Fibroblast of skin of scalp (primary cell): ENCODE measurements at places on chromosomes 11 and 22.

GRCh38 chr22:31945971-31946680 is 1.8 kb downstream of the YWHAH start:
- no peak for DNase-seq

DNA sequence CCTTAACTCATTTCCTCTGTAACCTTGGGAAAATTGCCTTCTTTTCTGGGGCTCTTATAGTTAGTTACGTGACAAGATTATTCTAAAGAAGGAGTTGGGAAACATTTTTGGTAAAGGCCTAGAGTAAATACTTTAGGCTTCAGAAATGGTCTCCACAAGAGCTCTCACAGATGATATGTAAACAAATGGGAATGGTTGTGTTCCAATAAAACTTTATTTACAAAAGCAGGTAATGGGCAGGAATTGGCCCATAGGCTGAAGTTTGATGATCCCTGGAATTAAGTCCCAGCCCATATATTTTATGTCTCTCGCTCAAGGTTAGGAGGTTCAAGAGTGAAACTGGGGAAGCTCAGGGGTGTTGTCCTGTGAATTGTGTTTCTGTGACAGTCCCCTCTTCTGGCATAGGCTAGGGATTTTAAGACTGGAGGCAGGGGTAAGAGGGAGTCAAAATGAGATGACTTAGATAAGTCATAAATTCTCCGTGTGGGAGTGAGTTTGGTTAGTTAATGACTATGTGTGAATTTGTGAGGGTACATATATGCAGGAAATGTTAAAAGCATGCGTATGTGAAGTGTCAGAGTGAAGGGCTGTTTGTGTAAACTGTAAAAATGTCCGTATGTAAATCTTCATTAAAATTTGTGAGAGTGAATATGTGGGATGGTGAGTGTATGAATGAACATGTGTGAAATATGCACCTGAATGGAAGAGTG is 7.4 kb upstream of the OR52B4 start:
- DNase-seq = no peak

DNA sequence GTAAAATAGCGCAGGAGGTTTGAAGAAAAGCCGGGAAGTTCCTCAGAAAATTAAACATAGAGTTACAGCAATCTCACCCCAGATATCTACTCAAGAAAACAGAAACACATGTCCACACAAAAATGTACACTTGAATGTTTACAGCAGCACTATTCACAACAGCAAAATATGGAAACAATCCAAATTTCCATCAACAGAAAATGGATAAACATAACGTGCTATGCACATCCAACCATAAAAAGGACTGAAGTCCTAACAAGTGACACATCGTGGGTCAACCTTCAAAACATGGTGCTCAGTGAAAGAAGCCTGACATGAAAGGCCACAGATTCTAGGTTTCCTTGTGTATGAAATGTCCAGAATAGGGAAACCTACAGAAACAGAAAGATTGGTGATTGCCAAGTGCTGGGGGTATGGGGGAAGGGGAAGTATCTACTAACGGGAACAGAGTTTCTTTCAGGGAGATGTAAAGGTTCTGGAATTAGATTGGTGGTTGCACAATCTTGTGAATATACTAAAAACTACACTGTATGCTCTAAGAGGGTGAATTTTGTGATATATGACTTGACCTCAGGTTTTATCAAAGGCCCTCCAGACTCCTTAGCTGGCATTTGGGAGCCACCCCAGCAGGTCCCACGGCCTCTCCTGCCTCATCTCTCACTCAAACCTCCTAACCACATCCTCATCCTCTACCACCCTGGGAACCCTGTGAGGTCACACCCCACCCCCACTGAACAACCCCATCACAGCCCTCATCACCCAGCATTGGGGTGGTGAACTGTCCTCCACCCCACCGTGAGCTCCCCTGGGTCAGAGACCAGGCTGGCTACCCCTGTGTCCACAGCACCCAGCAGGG is 69.2 kb upstream of the PRR5 start:
- no peak for DNase-seq

DNA sequence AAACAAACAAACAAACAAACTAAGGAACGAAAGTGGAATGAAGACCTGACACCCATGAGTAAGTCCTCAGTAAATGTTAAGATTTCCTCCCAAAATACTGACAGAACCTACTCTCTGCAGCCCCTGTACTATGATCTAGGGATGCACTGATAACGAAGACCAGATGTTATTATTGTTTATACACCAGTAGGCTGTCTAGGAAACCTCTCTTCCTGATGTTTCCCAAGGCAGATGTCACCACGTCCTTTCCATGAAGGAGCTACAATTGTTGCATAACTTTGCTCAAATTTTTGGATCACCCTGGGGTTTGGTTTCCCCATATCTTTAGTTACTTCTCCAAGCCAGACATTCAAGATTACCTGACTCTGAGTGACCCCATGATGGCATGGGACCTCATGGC is 340.7 kb downstream of the MIAT start:
- no peak for DNase-seq

GRCh38 chr22:43948836-43949406 is 6.3 kb upstream of the SAMM50 start:
- peak; percentile 7 for DNase-seq

DNA sequence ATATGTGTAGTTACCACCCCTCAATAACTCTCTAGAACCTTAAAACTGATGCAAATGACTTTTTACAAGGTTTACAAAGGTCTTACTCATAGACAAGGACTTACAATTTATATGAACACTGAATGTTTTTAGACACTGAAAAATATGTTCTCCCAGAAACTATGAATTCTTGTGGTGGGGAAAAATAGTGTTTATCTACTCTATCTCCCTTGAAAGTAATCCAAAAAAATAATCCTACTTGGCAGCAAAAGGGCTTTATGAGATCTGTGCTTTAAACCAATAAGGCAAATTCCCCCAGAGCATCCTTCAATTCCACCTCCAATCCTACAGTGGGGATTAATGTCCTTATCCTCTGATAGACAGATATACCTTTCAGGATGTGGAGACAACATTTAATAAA is 1984.1 kb upstream of the RAG2 start:
- peak; percentile 67 for DNase-seq

GRCh38 chr22:31090217-31091085 is 9.3 kb downstream of the SMTN start:
- DNase-seq = peak; percentile 49

- DNase-seq = no peak
These were observed 10.5 kb downstream of the ROBO4 start for GRCh38 chr11:124886978-124887666.

- DNase-seq = no peak
These were observed 143.0 kb downstream of the ELP4 start for GRCh38 chr11:31652528-31652927.

- DNase-seq = no peak
These were observed 88.0 kb upstream of the KCNQ1OT1 start for GRCh38 chr11:2787816-2788167.

GRCh38 chr11:134949121-134950090 is 537.4 kb upstream of the B3GAT1 start:
- peak; percentile 96 for DNase-seq

DNA sequence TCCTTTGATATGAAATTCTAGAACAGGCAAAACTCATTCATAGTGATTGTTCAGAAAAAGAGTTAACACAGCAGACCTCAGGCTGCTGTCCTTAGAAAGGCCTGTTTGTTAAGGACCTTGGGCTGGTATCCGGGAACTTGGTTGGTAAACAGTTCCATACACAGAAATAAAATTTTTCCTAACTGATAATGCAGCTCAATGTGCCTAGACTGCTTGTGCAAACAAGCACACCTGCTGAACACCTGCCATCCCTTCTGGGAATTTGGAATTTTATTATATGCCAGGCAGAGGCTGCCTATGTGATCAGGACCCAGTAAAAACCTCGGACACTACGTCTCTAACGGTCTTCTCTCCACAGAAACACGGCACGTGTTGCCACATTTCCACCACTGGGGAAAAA is 11.5 kb downstream of the THAP12 start:
- no peak for DNase-seq

DNA sequence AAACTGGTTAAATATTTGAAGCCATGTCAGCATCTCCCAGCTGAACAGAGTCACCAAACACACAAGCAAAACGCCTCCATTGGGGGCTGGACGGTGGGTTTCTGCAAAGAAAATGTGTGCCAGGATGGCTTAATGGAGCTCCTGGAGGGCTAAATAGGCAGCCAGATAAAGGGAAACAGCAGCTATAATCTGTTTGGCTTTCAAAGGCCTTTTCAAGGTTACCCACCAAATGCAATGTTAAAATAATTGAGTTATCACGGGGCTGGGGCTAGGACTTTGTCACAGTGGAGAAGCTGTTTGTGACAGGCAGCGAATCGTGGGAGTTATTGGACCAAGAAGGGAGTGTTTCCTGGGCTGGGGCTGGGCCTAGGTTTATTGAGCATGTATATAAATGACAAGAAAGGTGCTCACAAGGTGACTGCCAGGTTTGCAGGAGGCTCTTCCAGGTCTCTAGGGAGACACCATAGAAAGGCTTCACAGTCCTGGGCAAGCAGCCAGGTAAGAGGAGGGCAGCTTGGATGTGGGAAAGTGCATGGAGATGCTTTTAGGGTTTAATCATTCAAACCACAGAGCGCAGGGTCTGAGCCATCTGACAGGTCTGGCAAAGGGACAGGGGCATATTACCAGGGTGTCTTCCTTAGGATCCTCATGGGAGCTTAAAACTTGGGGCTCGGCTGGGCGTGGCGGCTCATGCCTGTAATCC is 28.3 kb downstream of the GRIK4 start:
- peak; percentile 71 for DNase-seq

DNA sequence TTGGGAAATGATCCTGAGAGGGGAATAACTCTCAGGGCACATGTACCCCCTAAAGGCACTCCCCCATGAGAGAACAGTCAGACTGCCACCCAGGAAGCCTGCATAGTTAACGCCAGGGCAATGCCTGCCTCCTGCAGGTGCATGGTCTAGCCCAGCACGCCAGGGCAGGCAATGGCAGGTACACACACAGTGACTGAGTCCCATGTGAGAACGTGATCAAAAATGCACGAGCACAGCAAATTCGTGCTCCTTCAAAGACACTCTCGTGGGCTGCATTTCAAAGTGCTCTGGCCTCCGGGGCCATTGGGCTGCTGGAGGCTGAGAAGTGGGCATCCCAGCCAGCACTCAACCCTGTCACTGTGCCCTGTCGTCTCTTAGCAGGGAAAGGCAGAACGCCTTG is 79.7 kb downstream of the SHANK2 start:
- no peak for DNase-seq

GRCh38 chr22:24024354-24024753 is 13.2 kb downstream of the CABIN1 start:
- no peak for DNase-seq

- DNase-seq = no peak
These were observed 109.0 kb upstream of the APOA1 start for GRCh38 chr11:116946414-116946813.

DNA sequence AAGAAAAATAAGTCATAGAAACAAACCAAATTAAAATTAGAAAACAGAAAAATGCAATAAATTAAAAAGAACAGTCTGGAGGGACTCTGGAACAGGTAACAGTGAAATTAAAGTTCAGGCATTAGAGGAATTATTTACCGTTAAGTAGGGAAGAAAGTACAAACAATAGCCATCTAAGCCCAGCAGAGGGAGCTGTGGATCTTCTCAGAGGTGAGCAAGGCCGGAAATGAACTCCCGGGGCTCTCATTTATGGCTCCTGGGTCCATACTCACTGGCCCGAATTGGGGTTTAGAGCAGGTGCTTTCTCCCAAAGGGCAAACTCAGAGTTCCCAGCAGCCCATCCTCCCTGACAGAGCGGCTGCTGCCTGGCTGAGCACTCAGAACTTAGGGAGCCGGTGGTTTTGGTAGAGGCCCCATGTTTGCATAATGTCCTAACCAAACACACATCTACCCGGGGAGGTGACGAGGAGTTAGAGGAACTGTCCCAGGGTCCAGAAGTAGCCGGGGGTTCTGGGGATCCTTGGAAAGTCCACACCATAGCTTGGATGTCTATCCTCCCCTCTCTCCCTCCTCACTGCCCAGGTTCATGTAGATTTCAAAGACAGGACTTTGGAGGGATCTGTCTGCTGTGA is 87.8 kb upstream of the VPREB1 start:
- peak; percentile 65 for DNase-seq

GRCh38 chr11:11178671-11179638 is 174.1 kb downstream of the CSNK2A3 start:
- DNase-seq = peak; percentile 88

GRCh38 chr11:10493041-10493663 is 38.1 kb downstream of the AMPD3 start:
- DNase-seq = no peak

- no peak for DNase-seq
These were observed 91.0 kb downstream of the WNT7B start for GRCh38 chr22:45885941-45886395.

DNA sequence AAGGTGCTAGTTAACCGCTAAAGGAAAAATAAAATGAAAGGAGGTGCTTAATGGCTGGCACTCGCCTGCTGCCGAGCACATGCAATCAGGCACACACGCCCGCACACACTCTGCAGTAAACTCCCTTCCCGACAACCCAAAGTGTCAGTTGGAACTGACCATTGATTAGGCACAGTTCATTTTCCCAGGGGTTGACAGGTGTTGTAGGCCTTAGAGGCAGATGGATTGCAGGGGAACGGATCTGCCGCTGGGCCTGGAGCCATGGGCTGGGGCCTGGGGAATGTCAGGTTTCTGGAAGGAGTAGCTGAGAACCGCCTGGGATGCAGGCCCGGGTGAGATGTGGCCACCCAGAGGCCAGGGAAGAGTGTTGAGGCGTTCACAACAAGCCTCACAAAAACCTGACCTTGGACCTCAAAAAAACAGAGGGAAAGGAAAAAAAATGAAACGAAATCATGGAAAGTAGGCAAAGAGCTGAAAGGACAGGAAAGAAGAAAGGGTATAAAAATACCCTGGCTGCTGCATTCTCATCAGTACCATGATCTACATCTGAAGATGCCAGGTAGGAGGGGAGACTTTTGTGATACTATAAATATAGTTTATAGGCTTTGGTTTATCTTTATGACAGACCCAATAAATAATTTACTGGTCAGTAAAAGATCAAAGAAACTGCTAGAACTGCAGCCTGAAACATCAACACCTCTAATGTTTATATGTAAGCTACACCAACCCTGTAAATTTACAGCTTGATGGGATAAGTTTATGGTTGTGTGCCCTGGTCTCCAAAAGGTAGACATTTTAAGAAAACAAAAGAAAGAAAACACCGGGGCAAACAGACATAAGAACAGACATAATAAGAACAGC is 313.4 kb downstream of the BUD13 start:
- no peak for DNase-seq

- no peak for DNase-seq
These were observed 703.3 kb upstream of the ANO5 start for GRCh38 chr11:21489416-21490115.

GRCh38 chr22:49015459-49015858 is 812.2 kb downstream of the BRD1 start:
- DNase-seq = no peak
